NCI-H1436 treated with DMSO at 0.1 percent for 48 hours (cell line): ENCODE measurements at places on chromosomes 4 and X.

- no peak for DNase-seq
These were observed 75.0 kb downstream of the ZFYVE28 start for GRCh38 chr4:2343476-2343875.

DNA sequence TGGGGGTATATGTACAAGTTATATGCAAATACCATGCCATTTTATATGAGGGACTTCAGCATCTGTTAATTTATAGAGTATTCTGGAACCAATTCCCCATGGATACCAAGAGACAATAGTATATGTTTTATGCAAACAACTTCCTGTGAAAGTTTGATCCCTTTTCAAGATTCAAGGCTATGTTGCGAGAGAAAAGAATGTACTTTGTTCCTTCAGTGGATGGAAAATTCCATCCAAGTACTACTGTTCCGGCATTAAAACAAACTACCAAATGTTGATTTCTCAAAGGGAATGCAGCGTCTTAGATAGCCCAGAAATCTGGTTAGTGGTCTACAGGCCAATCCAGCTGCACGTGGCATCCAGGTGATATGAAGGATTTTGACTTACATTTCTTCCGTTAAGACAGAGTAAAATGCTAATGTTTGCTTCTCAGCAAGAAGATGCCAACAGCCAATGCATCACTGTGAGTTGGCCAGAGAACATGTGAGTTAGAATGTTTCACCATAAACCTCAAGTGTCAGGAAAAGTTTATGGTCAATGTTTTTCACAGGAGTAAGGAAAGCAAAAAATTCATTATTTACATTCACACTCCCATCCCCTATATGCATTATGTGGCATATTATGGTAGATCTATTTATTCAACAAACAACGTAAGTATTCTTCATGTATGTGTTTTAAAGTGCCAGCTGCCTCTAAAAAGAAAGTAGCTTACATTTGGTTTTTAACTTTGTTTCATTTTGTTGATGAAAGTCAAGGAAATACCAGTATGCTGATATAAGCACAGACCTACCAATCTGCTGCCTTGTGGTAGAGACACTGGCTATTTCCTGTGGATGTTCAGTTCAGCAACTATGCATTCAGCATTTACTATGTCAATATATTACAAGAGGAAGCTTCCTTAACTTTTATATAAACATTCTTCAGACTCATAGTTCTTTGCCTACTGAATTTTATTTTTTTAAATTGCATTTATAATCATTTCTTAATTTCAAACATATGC is 44.4 kb downstream of the METTL14 start:
- DNase-seq: no peak

- DNase-seq: no peak
These were observed 10.9 kb downstream of the MFAP3L start for GRCh38 chr4:170015285-170015684.

GRCh38 chr4:158094413-158095134 is 78.3 kb downstream of the GASK1B start:
- DNase-seq: no peak

- DNase-seq: no peak
These were observed 122.5 kb downstream of the NFKB1 start for GRCh38 chr4:102623622-102624021.

GRCh38 chrX:71102292-71102691 is 4.2 kb downstream of the CXorf65 start:
- DNase-seq: no peak

DNA sequence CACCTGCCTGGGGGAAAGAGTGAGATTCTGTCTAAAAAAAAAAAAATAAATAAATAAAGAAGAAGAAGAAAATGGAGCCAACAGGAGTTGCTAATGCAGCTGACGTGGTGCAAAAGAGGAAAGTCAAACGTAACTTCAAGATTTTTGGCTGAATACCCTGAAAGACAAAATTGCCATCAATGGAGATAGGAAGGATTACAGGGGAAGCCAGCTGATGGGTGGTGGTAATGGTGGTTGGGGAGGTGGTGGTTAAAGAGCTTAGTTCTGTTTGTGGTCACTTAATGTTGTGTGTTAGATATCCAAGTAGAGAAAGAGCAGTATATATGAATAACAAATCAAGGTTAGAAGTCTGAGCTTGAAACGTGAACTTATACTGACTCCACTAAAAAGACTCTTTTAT is 225.4 kb downstream of the ARHGAP24 start:
- no peak for DNase-seq

GRCh38 chrX:1306909-1307625 is 29.5 kb upstream of the IL3RA start:
- DNase-seq: no peak

DNA sequence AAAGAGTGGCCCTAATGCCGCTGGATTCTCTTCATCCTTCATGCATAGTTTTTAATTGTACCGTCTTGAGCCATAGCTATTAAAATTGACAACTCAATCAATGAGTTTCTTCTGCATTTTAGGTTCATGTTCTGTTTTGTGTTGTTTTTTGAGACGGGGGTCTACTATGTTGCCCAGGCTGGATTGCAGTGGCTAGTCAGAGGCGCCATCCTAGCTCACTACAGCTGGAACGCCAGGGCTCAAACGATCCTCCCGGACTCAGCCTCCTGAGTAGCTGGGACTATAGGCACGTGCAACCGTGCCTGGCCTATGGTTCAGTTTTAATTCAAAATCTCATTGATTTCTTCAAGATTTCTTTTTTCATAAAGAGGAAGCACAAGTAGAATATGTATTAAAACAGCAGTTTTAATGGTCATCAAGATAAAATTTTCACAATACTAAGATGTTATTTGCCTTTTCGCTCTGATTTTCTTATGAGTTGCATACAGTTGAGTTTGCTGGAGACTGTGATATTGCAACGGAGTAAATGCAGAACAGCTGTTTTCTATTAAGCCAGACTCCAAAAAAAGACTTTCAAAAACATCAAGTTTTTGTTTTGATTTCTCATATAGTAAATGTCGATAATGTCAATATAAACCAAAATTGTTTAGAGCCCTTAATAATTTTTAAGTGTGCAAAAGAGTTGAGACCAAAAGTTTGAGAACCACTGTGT is 1.1 kb upstream of the STX18 start:
- DNase-seq: no peak

DNA sequence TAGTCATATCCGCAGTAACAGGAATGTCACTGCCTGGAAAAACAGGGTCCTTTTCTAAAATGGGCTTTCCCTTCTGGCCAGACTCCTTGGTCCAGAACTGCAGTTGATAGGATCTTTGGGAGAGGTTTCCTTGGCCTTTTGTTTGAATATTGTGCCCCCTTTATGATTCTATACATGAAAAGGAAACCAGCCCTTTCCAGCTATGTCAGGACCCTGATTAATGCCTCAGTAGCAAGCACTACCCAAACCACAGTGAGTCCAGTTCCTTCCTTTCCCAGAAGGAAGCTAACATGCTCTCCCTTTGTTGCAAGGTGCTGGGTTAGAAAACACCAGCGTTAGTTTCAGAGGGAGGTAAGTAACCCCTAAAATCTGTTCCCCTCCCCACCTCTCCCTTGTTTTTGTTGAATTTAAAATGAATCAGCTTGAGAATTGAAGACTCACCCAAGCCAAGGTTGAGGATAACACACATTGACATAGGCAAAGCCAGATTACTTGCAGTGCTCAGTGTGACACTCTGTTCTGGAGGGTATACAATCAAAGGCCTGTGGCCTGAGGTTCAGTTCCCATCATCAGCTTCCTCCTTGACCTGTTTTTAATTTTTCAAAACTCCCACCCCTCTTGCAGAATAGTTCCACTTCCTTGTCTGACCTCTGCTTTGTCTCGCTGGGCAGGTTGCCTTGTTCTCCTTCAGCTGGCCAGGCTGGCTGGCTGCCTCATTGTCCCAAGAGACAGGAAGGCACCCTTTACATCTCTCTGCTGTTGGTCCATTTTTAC is 87.6 kb upstream of the PLAC1 start:
- no peak for DNase-seq

- DNase-seq: no peak
These were observed 241.8 kb downstream of the FBXO8 start for GRCh38 chr4:174041555-174042105.

DNA sequence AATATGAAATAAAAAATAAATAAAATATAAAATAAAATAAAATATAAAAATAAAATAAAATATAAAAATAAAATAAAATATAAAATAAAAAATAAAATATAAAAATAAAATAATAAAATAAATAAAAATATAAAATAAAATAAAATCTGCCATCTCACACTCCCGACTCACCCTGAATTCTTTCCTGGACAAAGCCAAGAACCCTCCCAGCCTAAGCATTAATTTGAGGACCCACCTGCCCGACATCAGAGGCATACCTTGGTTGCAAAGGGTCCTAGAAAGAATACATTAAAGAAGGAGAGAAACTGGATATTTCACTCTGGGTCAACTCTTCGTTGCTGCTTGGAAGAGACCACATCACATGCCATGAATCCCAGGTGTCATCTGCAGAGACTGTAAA is 138.3 kb downstream of the CRLF2 start:
- DNase-seq: no peak

GRCh38 chr4:87913896-87914295 is 61.6 kb upstream of the SPP1 start:
- no peak for DNase-seq

DNA sequence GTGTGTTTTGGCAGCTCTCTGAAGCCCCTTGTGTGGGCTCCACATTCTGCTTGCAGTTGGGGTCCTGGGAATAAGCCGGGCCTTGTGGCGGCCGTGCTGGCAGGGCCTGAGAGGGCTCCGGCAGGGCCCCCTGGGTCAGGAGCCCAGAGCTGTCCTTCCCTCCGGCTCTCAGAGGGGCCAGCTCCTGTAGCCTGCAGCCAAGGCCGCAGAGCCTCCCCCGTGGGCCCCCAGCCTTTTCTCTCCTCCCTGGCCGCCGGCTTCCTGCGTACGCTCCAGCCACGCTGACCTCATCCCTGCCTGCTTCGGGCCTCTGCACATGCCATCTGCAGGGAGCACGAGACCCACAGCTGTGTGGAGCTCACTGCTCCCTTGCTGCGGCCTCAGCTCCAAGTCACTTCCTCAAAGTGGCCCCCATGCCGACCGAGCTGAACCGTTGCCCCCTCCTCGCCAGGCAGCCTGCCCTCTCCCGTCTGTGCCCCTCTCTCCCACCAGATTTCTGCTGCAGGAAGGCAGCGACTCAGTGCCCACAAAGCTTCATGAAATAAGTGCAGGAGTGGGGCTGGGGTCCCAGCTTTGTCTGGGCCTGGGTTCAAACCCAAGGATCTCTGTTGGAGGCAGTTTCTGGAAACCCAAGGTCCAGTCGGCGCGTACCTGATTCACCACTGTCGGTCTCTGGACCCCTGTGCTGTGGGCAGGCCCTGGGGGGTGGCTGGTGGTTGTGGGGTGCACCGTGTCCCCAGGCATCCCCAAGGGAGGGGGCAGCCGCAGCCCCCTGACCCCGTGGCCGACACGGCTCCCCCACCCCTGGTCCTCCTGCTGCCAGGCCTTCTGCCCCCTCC is 57.1 kb upstream of the NKX1-1 start:
- DNase-seq: no peak

- no peak for DNase-seq
These were observed 748 bp downstream of the CFP start for GRCh38 chrX:47628982-47629381.

- DNase-seq: no peak
These were observed 26.8 kb downstream of the PPP2R2C start for GRCh38 chr4:6445403-6446129.

DNA sequence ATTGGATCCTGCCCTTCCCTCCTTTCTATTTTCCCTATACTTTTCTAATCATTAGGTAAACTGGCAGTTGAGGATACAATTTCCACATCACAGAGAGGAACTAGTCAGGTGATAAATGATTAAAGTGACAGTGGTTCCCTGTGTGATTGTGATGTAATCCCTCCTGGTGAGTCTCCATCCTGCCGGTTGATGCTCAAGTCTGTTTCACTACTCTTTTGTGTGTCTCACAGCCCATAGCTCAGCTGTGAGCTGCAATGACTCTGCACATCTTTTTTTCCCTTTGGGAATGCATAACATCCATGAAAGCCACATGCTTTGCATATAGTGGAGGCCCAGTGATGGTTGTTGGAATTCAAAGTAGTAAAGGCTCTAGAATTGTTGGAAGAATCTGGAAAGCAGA is 60.4 kb downstream of the CCNI start:
- no peak for DNase-seq

DNA sequence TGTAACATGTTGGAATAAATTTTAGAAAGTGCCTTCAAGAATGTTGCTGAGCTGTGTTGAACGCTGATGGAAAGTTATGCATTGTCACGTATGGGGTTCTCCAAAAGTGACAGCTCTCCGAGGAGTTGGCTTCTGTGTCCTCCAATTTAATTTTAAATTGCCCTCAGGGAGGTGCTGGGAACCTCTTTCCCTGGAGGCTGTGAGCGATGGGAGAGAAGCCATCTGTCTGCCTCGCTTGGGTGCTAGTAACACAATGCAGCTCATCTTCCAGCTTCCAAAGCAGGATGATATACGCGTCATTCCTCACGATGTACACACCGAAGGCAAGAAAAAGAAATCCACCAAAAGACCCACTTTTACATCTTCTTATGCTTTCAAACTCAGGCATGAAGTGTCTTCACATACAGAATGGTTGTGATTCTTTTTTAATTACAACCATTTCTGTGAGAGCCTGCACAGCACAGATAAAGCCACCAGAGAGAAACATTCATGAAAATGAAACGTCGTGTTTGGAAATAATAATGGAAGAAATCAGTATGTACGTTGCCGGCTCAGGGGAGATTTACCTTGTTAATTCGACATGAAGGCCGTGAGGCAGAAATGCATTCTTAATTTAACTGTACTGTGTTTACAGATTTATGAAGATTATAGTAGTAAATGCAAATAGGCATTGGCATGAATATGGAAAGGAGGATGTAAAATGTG is 218.9 kb downstream of the ASMT start:
- no peak for DNase-seq

DNA sequence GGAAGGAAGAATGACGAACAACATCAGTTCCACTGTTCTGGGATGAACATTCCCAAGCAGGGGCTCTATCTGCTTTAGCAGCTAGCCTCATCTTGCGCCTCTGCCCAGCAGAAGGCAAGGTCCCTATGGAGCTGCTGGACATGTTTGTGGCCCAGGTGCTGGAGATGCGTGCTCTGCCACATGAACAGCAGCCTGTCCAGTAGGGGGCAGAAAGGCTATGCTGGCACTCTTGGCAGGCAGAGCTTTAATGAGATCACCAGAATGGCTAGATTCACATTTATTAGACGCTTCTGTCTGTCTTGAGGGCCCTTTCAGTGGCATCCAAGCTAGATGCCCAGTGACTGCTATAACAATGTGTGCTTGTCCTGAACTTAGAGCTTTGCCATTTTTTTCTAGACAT is 1826.0 kb downstream of the STIM2 start:
- no peak for DNase-seq

DNA sequence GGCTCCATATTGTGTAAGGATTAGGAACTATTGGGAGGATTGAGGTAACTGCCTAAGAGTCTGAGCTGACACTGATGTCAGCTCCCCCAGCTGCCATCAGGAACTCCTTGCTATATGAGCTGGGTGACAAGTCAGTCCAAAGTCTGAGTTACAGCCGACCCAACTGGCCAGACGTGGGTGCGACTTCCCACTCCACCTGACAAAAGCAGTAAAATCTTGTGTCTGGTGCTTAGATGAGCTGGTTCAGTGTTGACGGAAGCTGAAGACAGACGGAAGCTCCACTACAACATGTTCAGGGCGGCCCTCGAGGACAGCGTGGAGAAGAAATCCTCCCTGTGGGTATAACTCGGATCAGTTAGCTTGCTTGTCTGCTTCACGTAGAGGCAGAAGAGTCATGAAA is 22.8 kb upstream of the NAT8L start:
- DNase-seq: no peak
